ENCODE measurements at places on chromosomes 2 and 18.

DNA sequence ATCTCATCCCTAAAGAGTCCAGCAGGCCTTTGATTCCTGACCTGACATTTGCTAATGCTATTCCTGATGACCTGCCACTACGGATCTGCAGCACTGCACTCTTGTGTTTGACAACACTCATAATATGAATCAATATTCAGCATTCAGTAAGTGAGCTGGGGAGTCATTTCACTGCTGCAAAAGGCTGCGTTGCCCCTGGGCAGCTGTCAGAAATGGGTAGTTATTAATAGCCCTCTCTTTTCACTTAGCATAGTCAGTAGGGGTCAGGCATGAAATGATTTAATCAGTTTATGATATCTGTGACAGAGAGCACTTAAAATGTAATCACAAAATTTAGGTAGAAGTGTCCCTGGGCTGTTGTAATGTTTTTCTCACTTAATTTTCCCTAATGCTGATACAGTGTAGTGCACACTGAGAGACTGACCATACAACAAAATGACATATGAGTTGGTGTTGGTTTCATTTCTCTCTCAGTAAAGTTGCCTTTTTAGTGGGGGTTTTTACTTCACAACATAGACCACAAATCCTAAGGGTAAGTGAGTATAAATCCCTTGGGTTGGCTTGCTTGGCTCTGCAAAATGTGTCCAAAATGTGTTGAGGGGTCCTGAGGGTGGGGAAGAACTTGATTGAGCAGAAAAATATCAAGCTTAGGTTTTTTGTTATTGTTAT, 184.8 kb downstream of the CAMKMT start:
- DNase-seq, result no peak

DNA sequence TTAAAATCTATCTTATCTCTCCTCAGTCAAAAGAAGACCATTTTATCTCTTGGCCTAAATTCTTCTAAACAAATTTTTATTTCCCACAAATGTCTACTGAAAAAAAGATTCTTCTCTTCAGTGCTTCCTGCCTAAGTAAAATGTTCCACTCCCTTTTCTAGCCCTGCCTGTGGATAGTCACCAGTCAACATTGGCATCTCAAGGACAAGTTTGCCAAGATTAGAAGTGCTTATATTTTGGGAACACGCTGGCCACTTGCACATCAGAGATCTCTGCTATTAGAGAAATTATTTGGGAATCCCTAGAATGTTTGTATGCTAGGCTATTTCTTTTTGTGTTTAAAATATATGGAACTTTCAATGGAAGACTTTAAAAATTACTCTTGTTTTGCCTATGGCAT, 758.2 kb upstream of the CDH7 start:
- no peak for DNase-seq

- no peak for DNase-seq
Measured at GRCh38 chr2:76330865-76331264, 620.1 kb upstream of the GCFC2 start.

GRCh38 chr2:36973320-36973719, 7.0 kb upstream of the STRN start:
- DNase-seq, result no peak

DNA sequence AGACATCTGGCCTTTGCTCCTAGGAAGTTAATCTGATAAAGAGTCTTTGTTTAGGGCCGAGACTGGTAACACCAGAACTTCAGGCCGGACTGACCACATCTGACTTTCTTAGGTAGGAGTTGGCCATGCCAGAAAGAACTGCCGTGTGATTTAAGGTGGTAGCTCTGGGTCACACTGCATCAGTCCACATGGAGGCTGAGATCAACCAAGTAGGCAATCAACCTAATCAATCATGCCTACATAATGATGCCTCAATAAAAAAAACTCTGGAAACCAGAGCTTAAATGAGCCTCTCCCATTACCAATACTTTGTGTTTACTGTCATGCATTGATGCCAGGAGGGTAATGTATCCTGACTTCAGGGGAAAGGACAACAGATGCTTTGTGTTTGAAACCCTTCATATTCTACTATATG, 44.1 kb upstream of the ORC2 start:
- DNase-seq, result no peak

- DNase-seq, result no peak
Measured at GRCh38 chr18:59672235-59672711, 24.9 kb downstream of the CCBE1 start.

GRCh38 chr2:78427170-78427569, 598.3 kb upstream of the REG3G start:
- DNase-seq, result no peak

DNA sequence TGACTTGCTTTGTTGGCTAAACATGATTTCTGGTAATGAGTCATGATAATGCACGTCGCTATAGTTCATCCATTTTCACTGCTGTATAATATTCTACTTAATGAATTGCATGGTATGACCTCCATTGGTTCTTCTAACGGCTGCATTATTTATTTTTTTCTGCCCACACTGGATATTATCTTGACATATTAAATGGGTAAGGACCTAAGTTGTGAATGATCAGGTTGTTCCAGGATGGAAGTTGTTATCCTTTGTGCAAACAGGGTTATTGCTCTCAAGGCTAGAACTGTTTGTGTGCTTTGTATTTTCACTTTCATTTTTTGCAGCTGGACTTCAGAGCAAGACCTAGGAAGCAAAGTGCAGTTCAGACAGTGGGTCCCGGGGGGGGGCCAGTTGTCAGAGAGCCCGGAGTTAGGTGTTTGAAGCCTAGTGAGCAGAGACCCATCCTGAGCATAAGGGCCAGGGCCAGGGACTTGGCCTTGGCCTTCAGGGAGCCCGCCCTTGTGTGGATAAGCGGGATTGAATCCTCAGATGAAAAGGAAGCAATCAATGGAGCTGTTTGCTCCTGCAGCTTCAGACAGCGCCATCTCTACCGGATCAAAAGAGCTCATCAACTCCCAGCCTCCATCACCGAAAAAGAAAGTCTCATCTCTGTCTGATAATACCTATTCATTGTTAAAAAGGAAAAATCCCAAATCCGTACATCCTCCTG, 48.2 kb downstream of the AGAP1 start:
- no peak for DNase-seq

- DNase-seq, result no peak
Measured at GRCh38 chr2:88074854-88075292, 7.2 kb downstream of the SMYD1 start.

DNA sequence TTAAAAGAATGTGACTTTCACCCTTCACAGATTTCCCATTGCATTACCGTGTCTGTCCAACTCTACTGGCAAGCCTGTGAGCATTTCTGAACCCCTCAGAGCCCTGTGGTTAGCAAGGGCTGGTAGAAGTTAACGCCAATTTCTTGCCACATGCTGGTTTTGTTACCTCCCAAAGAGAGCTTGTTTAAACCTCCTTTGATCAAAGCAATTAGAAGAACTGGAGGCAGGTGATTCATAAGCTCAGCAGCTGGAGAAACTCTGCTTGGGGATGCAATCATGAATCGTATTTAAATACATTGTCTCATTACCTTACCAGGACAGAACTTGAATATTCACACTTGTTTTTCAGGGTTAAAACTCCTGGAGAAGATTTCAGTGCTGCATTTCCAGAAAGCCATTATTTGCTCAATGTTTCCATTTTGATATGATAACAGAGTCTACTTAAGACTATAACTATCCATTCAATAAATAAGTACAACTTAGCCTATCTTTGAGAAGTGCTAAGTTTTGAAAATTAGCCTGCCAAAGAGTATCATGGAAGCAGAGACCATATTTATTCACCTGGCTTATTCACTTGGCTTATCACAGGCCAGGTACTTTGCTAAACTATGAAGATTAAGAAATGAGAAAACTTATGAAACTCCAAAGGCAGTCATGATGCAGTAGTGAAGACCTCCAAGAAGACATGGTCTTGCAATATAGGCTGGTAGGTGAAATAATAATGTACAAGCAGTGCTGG, 292.8 kb downstream of the INSIG2 start:
- no peak for DNase-seq

DNA sequence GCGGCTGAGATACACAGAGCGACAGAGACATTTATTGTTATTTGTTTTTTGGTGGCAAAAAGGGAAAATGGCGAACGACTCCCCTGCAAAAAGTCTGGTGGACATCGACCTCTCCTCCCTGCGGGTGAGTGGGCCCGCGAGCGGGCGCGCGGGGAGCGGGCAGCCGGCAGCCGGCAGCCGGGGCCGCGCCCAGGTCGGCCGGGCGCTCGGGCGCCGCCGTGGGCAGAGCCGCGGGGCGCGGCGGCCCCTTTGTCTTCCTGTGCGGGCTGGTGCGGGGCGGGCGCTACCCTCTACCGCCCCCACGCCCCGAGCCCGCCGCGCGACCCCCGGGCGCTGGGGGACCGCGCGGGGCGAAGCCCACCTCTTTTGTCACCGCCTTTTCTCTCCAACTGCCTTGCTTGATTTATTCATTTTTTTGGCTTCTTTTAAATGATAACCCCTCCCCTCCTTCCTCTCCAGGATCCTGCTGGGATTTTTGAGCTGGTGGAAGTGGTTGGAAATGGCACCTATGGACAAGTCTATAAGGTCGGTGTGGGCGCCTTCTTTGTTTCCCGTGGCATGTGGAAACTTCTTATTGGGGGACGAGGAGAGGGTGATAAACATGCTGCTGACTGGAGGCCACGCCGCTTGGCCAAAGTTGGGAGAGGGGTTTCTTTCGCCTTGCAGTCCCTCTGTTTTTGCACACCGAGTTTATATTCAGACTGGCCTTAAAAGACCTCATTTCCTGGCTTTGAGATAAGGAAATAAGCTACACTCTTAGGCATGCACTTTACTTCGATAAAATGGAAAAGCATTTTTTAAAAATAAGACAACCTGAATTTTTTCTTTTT, 722 bp downstream of the MAP4K4 start:
- DNase-seq, result no peak

GRCh38 chr2:176147800-176148496, 3.4 kb upstream of the HOXD4 start:
- no peak for DNase-seq

DNA sequence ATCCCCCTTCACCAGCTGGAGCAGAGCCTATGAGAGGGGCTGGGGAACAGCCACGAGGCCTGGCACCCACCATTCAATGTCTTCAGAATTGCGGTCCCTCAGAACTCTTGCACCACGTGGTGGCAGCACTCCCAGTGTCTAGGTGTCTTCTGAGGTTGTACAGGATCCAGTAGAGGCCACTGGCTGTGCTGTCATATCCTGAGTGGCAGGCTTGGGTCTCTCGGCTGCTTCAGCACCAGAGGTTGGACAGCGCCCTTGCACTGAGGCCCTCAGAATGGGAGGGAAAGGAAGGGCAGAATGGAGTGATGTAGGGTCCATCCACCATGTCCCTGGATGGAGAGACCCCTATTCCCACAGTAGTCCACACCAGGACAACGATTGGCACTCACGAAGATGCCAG, 112.0 kb upstream of the TEKT4 start:
- DNase-seq, result no peak

GRCh38 chr18:40983835-40984234, 971.2 kb upstream of the PIK3C3 start:
- no peak for DNase-seq

DNA sequence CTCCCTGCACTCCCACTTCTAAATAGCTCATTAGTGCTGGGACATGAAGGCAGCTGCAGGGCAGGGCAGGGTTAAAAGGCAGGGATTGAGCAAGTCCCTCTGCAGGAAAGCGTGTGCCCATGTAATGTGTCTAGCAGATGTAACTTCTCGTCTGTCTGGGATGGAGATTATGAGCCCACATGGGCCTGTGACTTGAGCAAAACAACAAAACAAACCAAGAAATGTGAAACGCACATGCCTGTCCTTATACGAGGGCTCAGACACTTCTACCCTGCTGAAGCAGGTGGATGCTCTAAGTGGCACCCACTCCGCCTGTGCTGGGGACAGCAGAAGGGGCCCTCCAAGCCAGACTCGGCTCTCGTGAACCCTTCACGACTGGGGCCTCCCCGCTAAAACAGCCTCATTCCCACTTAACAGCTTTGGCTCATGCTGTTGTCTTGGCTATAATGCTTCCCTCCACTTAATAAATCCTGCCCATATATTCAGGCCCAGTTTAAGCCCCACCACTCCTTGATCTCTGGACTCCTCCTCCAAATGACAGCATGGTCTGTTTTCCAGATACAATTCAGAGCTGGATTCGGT, 40.9 kb downstream of the TMEM247 start:
- no peak for DNase-seq

- DNase-seq, result no peak
Measured at GRCh38 chr2:101883860-101884259, 107.9 kb upstream of the IL1R2 start.

DNA sequence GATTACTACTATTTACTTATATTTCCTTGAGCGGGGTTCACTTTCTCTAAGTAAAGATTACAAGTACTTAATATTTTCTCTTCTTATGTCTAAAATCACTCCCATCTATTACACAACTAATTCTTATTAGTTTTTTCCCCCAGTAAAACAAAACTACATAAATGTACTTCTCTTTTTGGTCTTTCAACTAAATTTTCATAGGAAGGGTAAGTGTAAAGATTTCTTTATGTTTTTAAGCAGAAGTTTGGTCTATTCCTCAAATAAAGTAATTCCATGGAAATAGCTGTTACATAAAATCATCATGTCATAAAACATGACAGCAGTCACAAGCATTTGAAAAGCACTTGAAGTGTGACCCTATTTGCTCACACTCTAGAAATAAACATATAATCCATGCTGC, 249.0 kb downstream of the ZEB2 start:
- no peak for DNase-seq

DNA sequence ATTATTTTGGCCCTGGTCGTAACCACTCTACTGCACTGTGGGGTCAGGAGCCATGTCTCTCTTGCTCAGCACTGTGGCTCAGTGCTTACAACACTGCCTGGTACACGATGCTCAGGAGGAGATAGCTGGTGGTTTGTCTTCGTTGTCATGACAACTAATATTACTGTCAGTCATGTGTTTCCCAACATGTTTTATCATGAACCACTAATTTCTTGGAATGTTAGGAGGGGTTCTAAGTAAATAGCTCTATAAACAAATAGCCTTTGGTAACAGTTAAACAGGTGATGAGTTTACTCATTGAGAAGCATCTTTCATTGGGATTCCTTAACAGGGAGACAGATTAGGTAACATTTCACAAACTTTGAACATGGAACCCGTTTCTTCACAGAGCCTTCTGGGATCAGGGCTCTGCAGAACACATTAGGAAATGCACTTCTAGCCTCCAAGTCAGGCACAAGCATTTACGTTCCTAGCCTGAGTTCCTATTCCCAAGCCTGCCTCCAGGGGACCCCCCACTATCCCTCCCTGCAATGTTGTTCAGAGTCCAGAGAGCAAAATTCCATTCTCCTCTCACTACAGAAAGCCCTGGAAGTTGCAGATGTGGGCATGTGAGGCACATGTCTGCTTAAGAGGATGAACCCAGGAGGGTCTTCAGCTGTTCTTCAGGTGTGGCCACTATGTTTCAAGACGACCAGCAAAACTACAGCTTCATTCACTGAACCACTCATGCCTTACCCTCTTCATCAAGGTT, 6.4 kb upstream of the RBM44 start:
- DNase-seq, result no peak

Data from stimulated activated CD8-positive, alpha-beta memory T cell treated with anti-CD3 and anti-CD28 coated beads, Interleukin-4, amount 100 ng/mL, for 4 hours (primary cell).